ENCODE measurements at places on chromosomes 2 and 18.
A peak's percentile ranks its signal among the peaks of the same experiment; 100 is the strongest.

DNA sequence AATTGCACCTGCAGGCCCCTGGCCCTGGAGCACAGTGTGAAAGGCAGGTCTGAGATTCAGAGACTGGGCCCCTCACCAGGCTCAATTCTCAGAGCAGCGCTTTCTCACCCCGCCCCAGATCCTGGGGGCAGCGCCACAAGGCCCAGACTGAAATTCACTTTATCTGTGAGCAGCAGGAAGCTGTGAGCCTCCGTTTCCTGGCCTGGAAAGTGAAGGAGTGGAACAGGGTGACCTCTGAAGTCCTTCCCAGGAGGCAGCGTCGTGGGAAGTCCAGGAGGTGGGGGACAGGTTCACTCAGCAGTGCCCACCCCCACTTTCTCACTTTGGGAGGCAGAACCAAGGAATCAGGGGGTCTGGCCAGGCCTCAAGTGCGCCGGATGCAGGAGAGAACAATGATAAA, 235.4 kb downstream of the NDUFA10 start:
- no peaks in the 10 kb centered on the region for H3K27me3 ChIP-seq
- no peaks in the 10 kb centered on the region for H3K4me1 ChIP-seq
- H3K36me3 ChIP-seq = no peaks in the 10 kb centered on the region
- H3K27ac ChIP-seq = no peak overlapping the region
- H3K4me3 ChIP-seq = no peak overlapping the region

- no peaks in the 10 kb centered on the region for H3K36me3 ChIP-seq
- no peak overlapping the region for H3K4me3 ChIP-seq
- H3K27me3 ChIP-seq = peaks cover 8% of the 10 kb centered on the region
- H3K4me1 ChIP-seq = no peaks in the 10 kb centered on the region
- no peak overlapping the region for H3K27ac ChIP-seq
These were observed 30.7 kb downstream of the FBXO15 start for GRCh38 chr18:74116633-74117554.

GRCh38 chr2:106189764-106190468, 4.2 kb downstream of the UXS1 start:
- no peak overlapping the region for H3K4me3 ChIP-seq
- H3K27ac ChIP-seq = peak overlapping the region; percentile 89
- peaks cover 7% of the 10 kb centered on the region for H3K27me3 ChIP-seq
- H3K36me3 ChIP-seq = peaks cover 3% of the 10 kb centered on the region
- DNase-seq = no peak
- H3K4me1 ChIP-seq = peaks cover 48% of the 10 kb centered on the region

DNA sequence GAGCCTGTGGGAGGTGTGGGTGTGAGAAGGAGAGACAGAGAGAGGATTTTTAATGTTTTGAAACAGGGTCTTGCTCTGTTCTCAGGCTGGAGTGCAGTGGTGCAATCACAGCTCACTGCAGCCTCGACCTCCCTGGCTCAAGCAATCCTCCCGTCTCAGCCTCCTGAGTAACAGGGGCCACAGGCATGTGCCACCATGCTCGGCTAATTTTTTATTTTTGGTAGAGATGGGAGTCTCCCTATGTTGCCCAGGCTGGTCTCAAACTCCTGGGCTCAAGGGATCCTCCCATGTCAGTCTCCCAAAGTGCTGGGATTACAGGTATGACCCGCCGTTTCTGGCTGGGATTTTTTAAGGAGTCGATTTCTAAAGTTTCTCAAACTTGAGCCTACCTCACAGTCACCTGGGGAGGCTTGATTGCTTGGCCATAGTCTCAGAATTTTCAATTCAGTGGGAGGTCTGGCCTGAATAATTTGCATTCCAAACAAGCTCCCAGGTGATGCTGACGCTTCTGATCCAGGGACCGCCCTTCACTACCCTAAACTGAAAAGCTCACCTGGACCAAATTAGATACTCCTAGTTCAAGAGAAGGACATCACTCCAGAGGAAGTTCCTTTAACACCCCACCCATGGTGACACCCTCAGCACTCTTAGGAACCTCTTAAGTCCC, 70.8 kb upstream of the SLC1A4 start:
- peak overlapping the region; percentile 92 for H3K27ac ChIP-seq
- peak overlapping the region; percentile 91 for H3K4me3 ChIP-seq
- H3K36me3 ChIP-seq = no peaks in the 10 kb centered on the region
- peaks cover 6% of the 10 kb centered on the region for H3K27me3 ChIP-seq
- peaks cover 23% of the 10 kb centered on the region for H3K4me1 ChIP-seq

DNA sequence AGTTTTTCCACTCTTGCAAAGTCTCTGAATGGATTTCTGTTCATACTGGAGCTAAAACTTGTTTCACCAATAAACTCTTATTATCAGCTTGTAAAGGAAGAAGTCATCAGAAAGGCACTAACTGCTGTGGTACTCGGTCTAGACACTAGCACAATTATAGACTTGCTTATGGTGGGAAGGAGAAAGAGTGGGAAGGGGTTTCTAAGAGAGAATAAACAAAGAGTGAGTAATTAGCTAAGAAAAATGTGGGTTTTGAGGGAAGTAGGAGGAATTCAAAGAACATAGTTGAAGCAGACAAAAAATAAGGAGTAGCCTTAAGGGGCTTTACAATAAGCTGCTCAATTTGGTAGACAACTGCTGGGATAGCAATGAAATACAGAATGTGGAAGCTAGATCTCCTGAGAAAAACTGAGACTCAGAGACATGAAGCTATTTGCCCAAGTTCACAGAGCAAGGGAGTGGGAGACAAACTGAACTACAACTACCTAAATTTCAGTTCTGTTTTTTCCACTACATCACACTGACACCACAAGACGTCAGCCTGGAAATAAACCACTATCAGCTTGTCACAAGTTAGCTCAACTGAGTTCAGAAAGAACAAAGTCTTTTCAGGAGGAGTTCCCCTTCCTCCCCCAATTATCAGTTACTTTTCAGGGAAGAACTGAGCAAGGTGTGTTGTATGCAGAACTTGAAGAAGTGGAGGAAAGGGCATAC, 59.7 kb downstream of the MAP4K3 start:
- peak overlapping the region; percentile 55 for H3K27ac ChIP-seq
- peaks cover 8% of the 10 kb centered on the region for H3K4me1 ChIP-seq
- H3K36me3 ChIP-seq = peaks cover 28% of the 10 kb centered on the region
- peak; percentile 20 for DNase-seq

- peaks cover 11% of the 10 kb centered on the region for H3K27me3 ChIP-seq
- DNase-seq = peak; percentile 51
- peaks cover 6% of the 10 kb centered on the region for H3K4me1 ChIP-seq
- no peaks in the 10 kb centered on the region for H3K36me3 ChIP-seq
These were observed 145.9 kb downstream of the CCDC74A start for GRCh38 chr2:131673400-131674173.

GRCh38 chr18:79528846-79529245, 133.1 kb downstream of the NFATC1 start:
- peaks cover 8% of the 10 kb centered on the region for H3K27me3 ChIP-seq
- DNase-seq = peak; percentile 44
- no peak overlapping the region for H3K27ac ChIP-seq
- H3K4me1 ChIP-seq = peaks cover 11% of the 10 kb centered on the region

- DNase-seq = no peak
- peaks cover 21% of the 10 kb centered on the region for H3K4me1 ChIP-seq
- no peaks in the 10 kb centered on the region for H3K36me3 ChIP-seq
These were observed 155.9 kb upstream of the RASGRP3 start for GRCh38 chr2:33320573-33320972.

- DNase-seq = no peak
- peaks cover 40% of the 10 kb centered on the region for H3K36me3 ChIP-seq
- peak overlapping the region; percentile 15 for H3K4me3 ChIP-seq
- peaks cover 77% of the 10 kb centered on the region for H3K4me1 ChIP-seq
- peaks cover 5% of the 10 kb centered on the region for H3K27me3 ChIP-seq
These were observed 20.0 kb downstream of the SP140L start for GRCh38 chr2:230346921-230347533.

- H3K4me3 ChIP-seq = no peak overlapping the region
- no peaks in the 10 kb centered on the region for H3K4me1 ChIP-seq
- no peak for DNase-seq
- H3K36me3 ChIP-seq = no peaks in the 10 kb centered on the region
- H3K27me3 ChIP-seq = no peaks in the 10 kb centered on the region
These were observed 289.5 kb upstream of the SIX3 start for GRCh38 chr2:44651974-44652373.

GRCh38 chr2:1837458-1837857, 93.1 kb upstream of the PXDN start:
- H3K4me3 ChIP-seq = no peak overlapping the region
- H3K36me3 ChIP-seq = no peaks in the 10 kb centered on the region
- peaks cover 6% of the 10 kb centered on the region for H3K27me3 ChIP-seq
- H3K27ac ChIP-seq = no peak overlapping the region

GRCh38 chr2:46803911-46804670, 111.5 kb downstream of the MCFD2 start:
- H3K4me3 ChIP-seq = no peak overlapping the region
- no peaks in the 10 kb centered on the region for H3K4me1 ChIP-seq
- no peak overlapping the region for H3K27ac ChIP-seq
- H3K27me3 ChIP-seq = peaks cover 8% of the 10 kb centered on the region

DNA sequence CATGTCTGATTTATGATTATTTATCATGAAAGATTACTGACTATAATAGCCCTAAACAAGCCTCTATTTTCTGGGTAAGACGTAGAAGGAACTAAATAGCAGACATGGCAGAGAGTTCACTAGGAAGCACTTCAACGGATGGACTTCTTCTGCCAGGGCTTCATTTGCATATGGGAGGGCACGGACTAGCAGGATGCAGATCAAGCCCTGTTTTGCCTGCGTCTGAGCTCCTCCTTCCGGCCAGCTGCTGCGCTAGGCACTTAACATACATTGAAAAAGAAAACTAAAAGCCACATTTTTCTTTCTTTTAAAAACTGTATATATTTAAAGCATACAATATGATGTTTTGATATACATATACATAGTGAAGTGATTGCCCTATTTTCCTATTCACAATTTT, 340.0 kb upstream of the MEX3C start:
- no peak overlapping the region for H3K4me3 ChIP-seq
- no peaks in the 10 kb centered on the region for H3K36me3 ChIP-seq
- no peak overlapping the region for H3K27ac ChIP-seq
- H3K27me3 ChIP-seq = no peaks in the 10 kb centered on the region
- H3K4me1 ChIP-seq = no peaks in the 10 kb centered on the region

DNA sequence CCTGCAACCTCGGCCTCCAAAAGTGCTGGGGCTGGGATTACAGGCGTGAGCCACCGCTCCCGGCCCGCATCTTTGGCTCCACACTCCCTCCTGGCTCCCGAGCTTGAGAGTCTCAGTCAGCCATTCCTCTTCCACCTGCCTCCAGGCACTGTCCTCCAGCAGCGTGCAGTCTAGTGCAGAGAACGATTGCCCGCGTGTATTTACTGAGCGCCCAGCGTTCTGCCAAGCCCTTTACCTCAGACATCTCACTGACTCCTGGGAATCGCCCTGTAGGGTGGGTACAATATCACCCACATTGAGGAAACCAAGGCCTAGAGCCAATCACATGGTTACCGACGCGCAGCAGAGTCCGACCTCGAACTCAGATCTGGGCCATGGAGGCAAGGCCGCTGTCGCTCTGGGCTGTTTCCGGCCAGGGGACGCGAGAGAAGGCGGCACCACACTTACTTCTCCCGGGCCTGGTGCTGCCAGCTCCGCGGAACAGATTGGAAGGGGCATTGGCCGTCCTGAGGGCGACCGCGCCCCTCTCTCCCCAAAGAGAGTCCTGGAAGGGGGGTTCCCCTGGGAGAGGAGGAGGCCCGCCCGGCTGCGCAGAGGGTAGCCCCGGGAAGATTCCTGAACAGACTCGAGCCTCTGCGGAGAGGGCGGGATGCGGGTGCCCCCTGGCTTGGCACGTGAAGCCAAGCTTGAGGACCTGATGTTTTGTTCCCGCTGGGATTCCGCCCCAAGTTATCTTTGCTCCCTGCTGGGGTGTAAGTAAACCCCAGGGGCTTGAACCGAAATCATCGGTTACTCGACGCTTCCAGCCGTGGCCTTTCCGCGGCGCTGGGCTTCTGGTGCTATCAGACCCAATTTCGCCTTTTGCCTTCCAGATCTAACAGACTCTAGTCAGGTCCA, 5.2 kb upstream of the DLX2 start:
- H3K27me3 ChIP-seq = peaks cover 28% of the 10 kb centered on the region
- peak overlapping the region; percentile 38 for H3K4me3 ChIP-seq
- H3K27ac ChIP-seq = no peak overlapping the region

DNA sequence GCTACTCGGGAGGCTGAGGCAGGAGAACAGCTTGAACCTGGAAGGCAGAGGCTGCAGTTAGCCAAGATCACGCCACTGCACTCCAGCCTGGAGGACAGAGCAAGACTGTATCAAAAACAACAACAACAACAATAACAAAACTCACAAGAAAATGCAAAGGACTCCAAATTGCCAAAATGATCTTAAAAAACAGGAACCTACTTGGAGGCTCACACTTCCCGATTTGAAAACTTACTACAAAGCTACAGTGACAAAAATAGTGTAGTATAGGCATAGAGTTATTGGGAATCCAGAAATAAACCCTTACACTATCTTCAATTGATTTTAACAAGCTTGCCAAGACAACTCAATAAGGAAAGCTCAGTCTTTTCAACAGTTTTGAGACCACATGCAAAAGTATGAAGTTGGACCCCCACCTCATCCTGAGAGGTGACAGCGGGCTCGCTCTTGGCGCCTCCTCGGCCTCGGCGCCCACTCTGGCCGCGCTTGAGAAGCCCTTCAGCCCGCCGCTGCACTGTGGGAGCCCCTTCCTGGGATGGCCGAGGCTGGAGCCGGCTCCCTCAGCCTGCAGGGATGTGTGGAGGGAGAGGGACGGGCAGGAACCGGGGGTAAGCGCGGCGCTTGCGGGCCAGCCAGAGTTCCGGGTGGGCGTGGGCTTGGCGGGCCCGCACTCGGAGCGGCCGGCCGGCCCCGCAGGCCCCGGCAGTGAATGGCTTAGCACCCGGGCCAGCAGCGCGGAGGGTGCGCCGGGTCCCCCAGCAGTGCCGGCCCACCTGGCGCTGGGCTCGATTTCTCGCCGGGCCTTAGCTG, 18.3 kb upstream of the ACVR2A start:
- no peak overlapping the region for H3K4me3 ChIP-seq
- peaks cover 11% of the 10 kb centered on the region for H3K27me3 ChIP-seq
- H3K27ac ChIP-seq = no peak overlapping the region
- no peaks in the 10 kb centered on the region for H3K36me3 ChIP-seq

GRCh38 chr2:195891081-195891480, 177.6 kb downstream of the DNAH7 start:
- no peaks in the 10 kb centered on the region for H3K36me3 ChIP-seq
- no peak overlapping the region for H3K4me3 ChIP-seq
- H3K27ac ChIP-seq = no peak overlapping the region
- no peak for DNase-seq
- H3K27me3 ChIP-seq = peaks cover 1% of the 10 kb centered on the region

GRCh38 chr2:231168460-231169139, 29.8 kb upstream of the ARMC9 start:
- no peak for DNase-seq
- no peaks in the 10 kb centered on the region for H3K27me3 ChIP-seq
- H3K4me3 ChIP-seq = no peak overlapping the region
- no peaks in the 10 kb centered on the region for H3K4me1 ChIP-seq
- peaks cover 53% of the 10 kb centered on the region for H3K36me3 ChIP-seq

DNA sequence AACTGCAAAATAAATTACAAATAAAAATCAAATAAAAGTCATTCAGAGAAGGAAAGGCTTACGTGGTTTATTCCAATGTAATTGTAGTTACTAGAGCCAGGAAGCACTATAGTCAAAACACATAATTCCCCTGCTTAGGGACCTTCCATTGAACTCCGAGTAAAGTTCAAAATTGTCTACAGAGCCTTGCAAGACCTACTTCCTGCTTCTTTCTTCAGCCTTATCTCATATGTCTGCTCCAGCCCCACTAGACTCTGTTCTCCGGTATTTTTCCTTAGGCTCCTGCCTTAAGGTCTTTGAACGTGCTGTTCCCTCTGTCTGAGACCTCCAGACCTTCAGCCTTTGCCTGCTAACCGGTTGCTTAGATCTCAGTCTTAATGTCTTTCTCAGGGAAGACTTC, 104.3 kb downstream of the ARL6IP6 start:
- no peak overlapping the region for H3K4me3 ChIP-seq
- H3K27me3 ChIP-seq = peaks cover 1% of the 10 kb centered on the region
- DNase-seq = no peak
- no peak overlapping the region for H3K27ac ChIP-seq
- H3K4me1 ChIP-seq = peaks cover 10% of the 10 kb centered on the region

GRCh38 chr2:61537277-61537949, 743 bp downstream of the XPO1 start:
- peaks cover 48% of the 10 kb centered on the region for H3K4me1 ChIP-seq
- H3K27me3 ChIP-seq = peaks cover 12% of the 10 kb centered on the region
- no peaks in the 10 kb centered on the region for H3K36me3 ChIP-seq
- peak; percentile 22 for DNase-seq

All from immature natural killer cell (primary cell).